ENCODE measurements at places on chromosomes 7 and 10.
A peak's percentile ranks its signal among the peaks of the same experiment; 100 is the strongest.

DNA sequence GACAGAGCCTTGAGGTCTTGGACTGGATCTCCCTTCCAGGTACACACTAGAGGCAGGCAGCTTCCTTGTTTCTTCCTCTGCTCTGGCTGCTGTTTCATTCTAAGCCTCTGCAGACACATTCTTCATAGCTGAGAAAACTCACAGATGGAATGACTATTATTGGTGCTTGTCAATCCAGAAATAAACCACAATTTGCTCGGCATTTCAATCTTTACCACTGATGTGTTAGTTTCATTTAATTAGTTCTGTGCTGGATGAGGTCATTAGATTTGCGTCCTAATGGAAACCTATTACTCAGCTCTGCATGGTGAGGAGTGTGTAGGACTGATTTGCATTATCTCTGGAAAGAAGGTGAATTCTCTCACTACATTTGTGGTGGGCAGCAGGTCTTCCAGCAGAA, 392.5 kb downstream of the NRG3 start:
- no peaks in the 10 kb centered on the region for H3K27me3 ChIP-seq
- no peak overlapping the region for H3K4me3 ChIP-seq
- H3K27ac ChIP-seq = no peak overlapping the region

DNA sequence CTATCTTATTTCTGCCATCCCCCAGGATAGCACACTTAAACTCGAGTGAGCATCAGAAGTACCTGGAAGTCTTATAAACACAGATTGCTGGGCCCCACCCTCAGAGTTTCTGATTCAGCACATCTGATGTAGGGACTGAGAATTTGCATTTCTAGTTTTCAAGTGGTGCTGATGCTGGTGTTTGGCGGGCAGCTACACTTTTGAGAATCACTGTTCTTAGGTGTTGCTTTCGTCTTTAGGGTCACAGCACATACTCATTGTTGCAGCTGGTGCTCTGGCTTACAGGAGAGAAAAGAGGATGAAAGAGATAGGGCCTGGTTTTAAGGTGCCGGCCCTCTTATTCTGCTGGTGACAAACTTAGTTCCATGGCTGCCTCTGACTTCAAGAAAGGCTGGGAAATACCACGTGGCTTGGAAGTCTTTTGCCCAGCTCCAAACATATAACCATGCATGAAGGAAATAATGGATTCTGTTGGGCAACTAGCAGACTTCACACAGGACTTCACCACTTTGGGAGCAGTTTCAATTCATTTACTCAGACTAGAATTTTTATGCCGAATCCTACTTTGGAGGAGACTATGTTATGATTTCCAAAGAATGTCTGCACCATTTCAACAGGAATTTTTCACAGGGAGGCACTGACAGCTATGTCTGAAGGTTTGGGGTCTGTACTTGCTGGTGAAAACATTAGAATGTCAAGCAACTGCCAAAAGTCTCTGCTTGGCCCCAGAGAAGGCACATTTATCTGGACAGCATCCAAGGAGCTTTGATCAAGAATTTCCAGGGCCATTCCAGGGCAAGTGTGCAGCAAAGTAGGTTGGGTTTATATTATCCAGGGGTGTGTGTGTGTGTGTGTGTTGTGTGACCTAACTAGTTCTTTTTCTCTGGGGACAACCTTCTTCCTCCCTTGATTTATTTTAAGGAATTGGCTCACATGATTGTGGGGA, 6.9 kb upstream of the MINDY4 start:
- H3K36me3 ChIP-seq = no peaks in the 10 kb centered on the region
- DNase-seq = no peak
- no peak overlapping the region for H3K27ac ChIP-seq
- H3K27me3 ChIP-seq = no peaks in the 10 kb centered on the region
- H3K4me1 ChIP-seq = no peaks in the 10 kb centered on the region
- no peak overlapping the region for H3K4me3 ChIP-seq

- no peak overlapping the region for H3K4me3 ChIP-seq
- no peaks in the 10 kb centered on the region for H3K27me3 ChIP-seq
- H3K36me3 ChIP-seq = no peaks in the 10 kb centered on the region
- H3K4me1 ChIP-seq = no peaks in the 10 kb centered on the region
Observed at GRCh38 chr10:97781618-97782331, 10.0 kb upstream of the SFRP5 start.

- H3K4me3 ChIP-seq = no peak overlapping the region
- H3K27me3 ChIP-seq = no peaks in the 10 kb centered on the region
- no peak for DNase-seq
Observed at GRCh38 chr7:98300595-98301372, 19.3 kb downstream of the BRI3 start.

DNA sequence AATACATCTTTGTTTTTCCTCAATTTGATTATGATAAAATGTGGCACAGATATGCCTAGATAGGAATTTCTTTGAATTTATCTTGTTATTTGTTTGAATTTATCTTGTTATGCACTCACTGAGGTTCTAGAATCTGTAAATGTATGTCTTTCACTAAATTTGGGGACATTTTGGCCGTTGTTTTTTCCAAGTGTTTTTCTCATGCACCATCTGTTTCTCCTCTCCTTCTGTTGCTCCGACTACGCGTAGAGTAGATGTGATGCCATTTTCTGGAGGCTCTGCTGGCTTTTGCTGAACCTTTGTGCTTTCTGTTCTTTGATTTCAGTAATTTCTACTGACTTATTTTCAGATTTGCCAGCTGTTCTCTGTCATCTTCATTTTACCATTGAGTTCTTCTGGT, 101.9 kb downstream of the INPP5A start:
- H3K4me3 ChIP-seq = no peak overlapping the region
- peaks cover 27% of the 10 kb centered on the region for H3K4me1 ChIP-seq
- H3K27ac ChIP-seq = no peak overlapping the region
- H3K36me3 ChIP-seq = no peaks in the 10 kb centered on the region
- H3K27me3 ChIP-seq = peaks cover 5% of the 10 kb centered on the region

- no peaks in the 10 kb centered on the region for H3K4me1 ChIP-seq
- no peak overlapping the region for H3K4me3 ChIP-seq
- no peaks in the 10 kb centered on the region for H3K36me3 ChIP-seq
- no peak overlapping the region for H3K27ac ChIP-seq
Observed at GRCh38 chr7:22039670-22040069, 94.0 kb upstream of the CDCA7L start.

DNA sequence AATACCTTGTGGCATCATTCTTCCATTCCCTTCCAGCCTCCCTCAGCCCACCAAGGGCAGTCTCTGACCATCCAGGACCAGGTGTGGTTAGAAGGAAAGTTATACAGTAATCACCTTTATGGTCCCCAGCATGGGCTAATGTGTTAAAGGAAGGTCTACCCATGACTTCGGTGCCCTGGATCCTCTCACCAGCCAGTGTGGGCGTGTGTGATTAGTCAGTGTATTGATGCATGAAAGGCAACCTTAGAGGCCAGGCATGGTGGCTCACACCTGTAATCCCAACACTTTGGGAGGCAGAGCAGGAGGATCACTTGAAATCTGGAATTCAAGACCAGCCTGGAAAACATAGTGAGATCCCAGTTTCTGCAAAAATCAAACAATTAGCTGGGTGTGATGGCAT, 88.9 kb downstream of the APBB1IP start:
- H3K4me1 ChIP-seq = no peaks in the 10 kb centered on the region
- H3K4me3 ChIP-seq = no peak overlapping the region

DNA sequence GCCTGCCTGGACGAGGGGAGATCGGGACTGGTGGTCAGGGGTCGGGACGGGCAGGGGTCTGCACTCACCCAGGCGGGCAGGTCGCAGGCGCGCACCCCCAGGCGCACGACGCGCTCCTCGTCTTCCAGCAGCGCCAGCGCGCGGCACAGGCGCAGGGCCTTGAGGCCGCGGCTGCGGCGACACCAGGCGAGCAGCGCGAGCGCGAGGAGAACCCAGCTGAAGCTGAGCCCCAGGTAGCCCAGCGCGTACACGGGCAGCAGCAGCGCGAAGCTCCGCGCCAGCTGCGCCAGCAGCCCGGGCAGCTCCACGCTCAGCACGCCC, 328 bp downstream of the ESYT2 start:
- H3K4me3 ChIP-seq = peak overlapping the region; percentile 90
- no peaks in the 10 kb centered on the region for H3K36me3 ChIP-seq
- peaks cover 47% of the 10 kb centered on the region for H3K4me1 ChIP-seq
- no peaks in the 10 kb centered on the region for H3K27me3 ChIP-seq
- H3K27ac ChIP-seq = peak overlapping the region; percentile 81
- DNase-seq = peak; percentile 94

Measured in Karpas-422 (cell line).